ENCODE measurements at places on chromosomes 11 and 22.

DNA sequence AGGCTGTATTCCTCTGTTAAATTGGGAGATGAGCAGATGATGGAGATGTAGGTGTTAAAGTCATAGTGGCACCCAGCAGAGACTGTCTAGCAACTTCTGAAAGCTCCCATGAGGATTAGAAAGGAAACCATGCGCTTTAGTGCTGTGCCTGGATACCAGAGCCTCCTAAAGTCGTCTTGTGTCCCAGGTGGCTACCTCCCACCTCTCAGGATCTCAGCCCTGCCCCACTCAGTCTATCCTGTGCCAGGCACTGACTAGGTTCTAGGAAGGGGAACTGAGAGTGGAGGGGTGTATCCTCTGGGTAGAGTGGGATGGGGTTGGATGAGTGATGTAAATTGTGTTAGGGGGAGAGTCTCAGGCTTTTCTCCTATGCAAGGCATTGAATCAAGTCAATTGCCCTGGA, 60.2 kb downstream of the KIAA1671 start:
- no peak for DNase-seq

GRCh38 chr22:34588871-34589545, 476.9 kb upstream of the ISX start:
- no peak for DNase-seq

DNA sequence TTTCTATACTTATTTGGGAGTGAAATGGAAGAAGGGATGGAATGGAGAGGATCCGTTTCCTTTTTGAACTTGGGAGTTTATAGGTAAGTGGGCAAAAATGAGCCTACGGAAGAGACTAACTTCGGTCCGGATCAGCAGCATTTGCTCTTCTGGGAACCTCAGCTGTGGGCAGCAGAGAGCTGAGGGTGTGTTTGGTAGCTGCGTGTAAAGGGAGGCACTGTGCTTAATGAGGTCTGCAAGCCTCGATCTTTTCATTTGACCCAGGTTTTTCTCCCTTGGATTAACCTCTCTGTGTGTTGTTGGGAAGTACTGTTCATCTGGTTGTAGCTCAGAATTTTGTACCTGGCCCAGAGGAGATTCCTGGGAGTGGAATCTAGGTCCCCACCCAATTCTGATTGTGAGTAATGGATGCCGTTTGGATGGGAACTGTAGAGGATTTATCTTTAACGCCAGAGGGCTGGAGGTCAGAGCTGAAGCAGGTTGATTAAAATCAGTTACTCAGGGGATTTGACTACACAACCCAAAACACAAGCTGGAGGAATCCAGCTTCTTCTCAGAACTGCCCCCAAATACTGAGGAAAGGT, 201.6 kb upstream of the SORL1-AS1 start:
- no peak for DNase-seq

DNA sequence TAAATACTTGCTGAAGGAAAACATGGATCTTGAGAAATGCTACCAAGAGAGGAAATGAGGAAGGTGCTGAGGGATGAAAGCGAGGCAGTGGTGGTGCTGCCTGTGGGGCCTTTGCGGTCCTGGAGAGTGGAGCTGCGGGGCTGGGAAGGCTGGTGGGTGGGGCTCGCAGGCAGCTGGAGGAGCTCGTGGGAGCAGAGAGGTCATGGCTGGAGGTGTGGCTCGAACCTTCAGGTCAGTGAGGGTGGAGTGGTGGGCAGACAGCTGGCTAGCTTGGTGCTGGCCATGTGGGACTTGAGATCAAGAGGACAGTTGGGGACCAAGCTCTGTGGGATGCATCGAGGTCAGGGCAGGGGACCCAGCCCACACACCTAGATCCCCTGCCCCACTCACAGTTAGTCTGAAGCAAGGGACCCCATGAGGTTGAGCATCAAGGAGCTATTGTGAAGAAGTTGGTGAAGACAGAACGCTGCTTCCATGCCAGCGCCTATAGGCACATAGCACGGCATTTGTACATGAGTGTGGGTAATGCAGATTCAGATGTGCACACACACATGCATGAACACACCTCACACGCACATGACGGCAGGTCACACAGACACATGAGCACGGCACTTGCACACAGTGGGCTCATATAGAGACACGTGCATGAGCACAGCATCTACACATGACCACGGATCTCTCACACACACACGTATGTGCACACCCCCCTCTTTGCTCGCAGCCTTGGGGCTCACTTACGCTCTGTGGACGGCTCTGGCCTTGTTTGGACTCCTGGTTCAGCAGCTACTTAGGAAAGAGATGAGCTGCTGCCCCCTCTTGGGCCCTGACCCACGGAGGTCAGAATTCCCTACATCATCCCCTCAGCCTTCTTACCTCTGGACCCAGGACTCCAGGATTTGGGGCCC, 30.4 kb downstream of the SHANK3 start:
- peak; percentile 52 for DNase-seq

GRCh38 chr22:27501191-27501936, 300.2 kb downstream of the MN1 start:
- no peak for DNase-seq

DNA sequence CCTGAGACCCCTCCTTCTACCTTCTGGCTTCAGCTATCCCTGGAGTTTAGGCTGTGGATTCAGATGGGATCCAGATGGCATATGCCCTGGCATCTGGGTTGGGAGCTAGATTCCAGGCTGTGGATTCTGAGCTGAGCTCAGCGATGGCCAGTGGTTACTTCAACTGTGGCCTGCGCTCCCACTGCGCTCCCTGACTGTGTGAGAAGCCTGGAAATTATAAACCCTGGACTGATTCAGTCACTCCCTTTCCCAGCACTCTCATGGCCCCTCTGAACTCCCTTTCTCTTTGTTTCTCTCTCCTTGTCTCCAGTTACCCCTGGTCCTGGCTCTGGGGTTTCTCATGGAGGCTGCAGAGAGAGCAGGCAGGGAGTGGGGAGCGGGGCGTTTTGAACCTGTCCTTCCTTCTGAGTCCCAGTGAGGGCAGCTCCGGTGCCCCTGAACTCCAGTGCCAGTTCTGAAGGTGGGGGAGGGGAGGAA, 4.8 kb downstream of the ARHGEF17 start:
- no peak for DNase-seq

- DNase-seq = no peak
These were observed 18.6 kb upstream of the SCARF2 start for GRCh38 chr22:20456064-20456721.

GRCh38 chr11:6602096-6602940, 1.1 kb downstream of the RRP8 start:
- no peak for DNase-seq

GRCh38 chr11:107606141-107606540, 15.2 kb downstream of the ELMOD1 start:
- DNase-seq = no peak

GRCh38 chr11:59273373-59273841, 60.7 kb upstream of the MPEG1 start:
- DNase-seq = no peak

DNA sequence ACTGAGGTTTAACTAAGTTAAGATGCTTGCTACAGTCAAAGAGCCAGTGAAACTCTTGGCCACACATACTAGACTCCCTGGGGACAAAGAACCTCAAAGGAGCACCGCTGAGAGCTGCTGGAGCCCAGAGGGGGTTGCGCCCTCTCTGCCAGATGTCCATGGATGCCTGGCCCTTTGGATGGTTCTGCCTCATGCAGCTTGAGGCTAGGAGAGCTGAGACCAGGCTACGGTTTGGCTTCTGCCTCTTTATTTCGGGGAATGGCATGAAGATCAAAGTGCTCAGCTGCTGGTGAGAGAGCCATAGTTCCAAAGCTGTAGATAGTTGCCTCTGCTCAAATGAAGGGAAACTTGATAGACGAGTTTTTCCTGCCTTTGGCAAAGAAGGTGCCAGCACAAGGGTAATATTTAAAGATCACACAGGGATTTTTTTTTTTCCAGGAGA, 43.0 kb downstream of the RASSF10 start:
- no peak for DNase-seq

- DNase-seq = no peak
These were observed 825.0 kb upstream of the CHORDC1 start for GRCh38 chr11:91047882-91048281.

- no peak for DNase-seq
These were observed 154.1 kb downstream of the AASDHPPT start for GRCh38 chr11:106231591-106231990.

DNA sequence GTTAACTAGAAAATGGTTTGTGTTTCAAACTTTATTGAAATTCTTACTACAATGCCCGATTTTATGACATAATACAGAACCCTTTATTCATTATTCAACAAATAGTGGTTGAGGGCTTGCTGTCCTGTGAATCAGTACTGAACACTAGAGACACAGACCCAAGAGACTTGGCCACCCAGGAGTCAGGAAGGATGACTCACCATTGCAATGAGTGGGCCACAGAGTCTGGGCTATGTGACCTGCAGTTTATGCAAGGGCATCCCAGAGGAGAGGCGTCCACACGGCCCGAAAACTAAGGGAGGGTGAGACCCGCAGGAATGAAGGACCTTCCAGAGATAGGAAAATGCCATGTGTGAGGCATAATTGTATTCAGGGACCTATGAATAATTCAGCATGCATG, 143.8 kb upstream of the DDI1 start:
- DNase-seq = no peak

DNA sequence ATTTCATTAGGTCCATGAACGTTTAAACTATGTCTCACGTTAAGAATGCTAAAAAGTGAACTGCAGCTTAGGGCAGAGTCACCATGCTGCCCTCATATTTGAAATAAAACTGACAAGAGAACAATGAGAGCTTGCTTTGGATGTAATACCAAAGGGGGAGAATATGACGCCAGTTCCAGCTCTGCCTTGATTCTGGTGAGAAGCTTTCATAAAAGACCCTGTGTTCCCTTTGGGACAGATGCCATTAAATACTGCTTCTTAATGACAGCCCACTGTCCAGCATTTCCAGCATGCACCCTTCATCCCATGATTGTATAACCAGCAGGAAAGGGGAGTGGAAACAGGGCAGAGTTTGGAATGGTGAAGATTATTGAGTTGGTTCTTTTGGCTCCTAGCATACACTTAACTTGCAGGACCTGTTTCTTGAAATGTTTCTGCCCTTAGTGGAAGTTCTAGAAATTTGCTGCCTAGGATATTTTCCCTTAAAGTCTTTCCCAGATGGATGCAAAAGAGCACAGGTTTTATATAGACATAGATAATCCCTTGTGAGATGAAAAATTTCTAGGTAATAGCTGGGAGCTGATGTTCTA, 139.3 kb upstream of the LDLRAD3 start:
- no peak for DNase-seq

- DNase-seq = no peak
These were observed 19.5 kb downstream of the TXN2 start for GRCh38 chr22:36461665-36462649.

DNA sequence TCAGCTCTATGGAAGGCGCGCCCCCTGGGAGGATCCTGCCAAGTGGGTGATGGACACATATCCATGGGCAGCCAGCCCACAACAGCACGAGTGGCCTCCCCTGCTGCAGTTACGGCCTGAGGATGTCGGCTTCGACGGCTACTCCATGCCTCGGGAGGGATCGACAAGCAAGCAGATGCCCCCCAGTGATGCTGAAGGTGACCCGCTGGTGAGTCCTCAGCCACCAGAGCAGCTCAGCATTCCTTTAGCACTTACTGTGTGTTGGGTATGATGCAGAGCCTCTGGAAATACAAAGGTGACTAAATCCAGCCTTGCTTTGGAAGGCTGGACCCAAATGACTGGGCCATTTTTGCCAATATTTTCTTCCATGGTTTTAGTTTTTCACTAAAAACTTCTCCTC, 45.7 kb downstream of the DBX1 start:
- no peak for DNase-seq

- DNase-seq = peak; percentile 41
These were observed 609.9 kb downstream of the BUD13 start for GRCh38 chr11:116162886-116163230.

- no peak for DNase-seq
These were observed 13.9 kb downstream of the RTN4RL2 start for GRCh38 chr11:57474017-57474802.

DNA sequence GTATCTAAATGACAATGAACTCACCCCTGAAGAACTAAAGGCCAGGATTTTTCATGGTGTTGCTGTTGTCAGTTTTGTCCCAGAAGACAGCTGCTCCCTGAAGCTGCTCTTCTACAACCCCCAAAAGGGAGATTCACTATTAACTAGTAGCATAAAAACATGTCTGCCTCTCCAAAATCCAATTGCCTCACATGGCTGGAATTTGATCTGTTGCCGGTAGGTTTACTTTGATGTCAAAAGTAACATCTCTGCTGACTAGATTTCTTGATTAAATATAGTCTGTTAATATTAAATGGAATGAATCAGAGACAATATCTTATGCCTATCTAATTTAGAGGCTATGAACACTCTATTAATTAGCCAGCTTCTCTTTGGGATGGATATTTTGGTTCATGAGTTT, 425.4 kb downstream of the ETS1 start:
- DNase-seq = no peak

GRCh38 chr11:16982256-16982671, 31.9 kb downstream of the PLEKHA7 start:
- DNase-seq = no peak

GRCh38 chr11:35671396-35672127, 9.0 kb downstream of the TRIM44 start:
- DNase-seq = no peak

DNA sequence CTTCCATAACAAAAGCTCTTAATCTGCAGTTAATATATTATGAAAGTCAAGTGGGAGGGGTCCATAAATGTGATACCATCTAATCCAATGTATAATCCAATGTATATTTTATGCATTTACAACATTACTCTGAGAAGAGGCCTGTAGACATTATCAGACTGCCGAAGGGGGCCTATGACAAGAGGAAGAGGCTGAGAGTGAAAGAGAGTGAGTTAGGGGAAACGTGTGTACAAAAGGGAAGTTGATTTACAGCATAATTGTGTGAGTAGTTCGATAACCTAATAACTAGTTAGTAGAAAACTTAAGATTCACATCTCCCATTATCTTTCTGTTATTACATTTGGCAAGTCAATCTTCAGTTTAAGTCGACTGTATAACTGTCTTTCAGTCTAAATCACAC, 86.6 kb downstream of the DDX10 start:
- DNase-seq = no peak

- peak; percentile 33 for DNase-seq
These were observed 377.7 kb downstream of the BRD1 start for GRCh38 chr22:49449811-49450446.

- DNase-seq = no peak
These were observed 961 bp downstream of the IPO7 start for GRCh38 chr11:9385327-9385899.

DNA sequence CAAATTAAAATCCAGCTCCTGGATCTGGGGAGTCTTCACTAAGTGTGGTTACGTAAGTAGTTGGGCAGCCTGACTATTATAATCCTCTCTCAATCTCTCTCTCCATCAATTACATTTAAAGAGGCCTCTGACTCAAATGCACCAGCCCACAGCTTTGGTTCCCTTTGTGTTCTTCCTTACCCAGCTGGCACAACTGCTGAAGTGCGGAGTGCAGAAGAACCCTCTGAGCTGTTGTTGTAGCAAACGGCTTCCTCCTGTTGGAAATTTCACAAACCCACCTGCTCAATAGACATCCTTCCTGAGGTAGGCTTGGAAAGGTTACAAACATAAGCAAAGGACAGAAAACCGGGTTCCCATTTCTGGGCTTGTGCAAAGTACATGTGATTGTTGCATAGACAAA, 17.0 kb upstream of the SORL1 start:
- no peak for DNase-seq

Data from ascending aorta (tissue), 2 donors.